ENCODE measurements at places on chromosomes 3 and 15. TPM values are rescaled to one million over a fixed set of nuclear protein-coding genes. Genes with fewer than 3 reads are reported as not detected.
A peak's percentile ranks its signal among the peaks of the same experiment; 100 is the strongest.

EAF1 gene
- polyA plus RNA-seq, result 7.6 TPM

DNA sequence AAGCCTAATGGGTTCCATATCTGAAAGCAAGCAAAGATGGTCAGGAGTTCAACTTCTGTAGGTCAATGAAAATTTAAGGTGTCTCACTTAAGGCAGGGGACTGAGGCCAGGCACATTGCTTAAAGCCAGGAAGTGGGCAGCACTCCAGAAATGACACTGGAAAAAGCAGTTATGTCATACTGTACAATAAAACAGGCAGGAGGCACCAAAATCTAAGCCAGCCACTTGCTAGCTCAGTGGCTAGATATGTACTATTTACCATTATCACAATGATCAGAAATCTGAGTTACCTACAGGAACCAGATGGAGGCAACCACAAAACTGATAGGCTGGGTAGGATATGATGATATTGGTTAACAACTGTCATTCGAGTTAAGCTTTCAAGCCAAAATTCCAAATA, 57.3 kb downstream of the FRMD5 start:
- DNase-seq, result peak; percentile 2

- no peak for DNase-seq
Measured at GRCh38 chr15:100859970-100860828, 19.4 kb upstream of the ALDH1A3 start.

DNA sequence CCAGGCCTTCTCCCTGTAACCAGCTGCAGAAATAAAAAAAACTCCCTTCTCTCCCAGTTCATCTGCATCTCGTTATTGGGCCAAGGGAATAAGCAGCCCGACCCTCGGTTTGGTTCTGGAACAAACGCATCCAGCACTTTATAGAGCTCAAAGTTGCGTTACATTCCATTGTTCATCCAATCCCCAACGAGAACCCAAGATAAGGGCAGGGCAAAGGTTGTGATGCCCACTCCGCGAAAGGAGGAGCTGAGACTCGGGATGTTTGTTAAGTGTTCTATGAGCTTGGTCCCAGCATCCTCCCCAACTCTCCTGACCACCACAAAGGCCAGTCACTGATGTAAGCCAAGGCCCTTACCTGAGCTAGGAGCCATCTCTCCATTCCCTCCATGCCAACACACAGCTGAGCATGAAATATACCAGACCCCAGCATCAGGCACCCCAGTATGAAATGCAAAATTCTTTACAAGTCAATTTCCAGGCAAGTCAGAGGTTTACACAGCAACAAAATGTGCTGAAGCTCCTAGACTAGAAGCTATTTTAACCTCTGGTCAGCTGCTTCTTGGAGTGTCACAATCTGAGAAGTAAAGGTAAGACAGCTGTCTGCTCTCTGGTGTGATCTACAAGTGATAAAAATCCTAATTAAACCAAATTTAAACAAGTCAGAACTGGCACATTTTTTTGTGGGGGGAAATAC, 17.9 kb downstream of the CCDC12 start:
- no peak for DNase-seq

Measured in hindlimb muscle (tissue), 1 donor.